ENCODE measurements at places on chromosomes 4 and X. TPM values are rescaled to one million over a fixed set of nuclear protein-coding genes. Genes with fewer than 3 reads are reported as not detected.

GRCh38 chr4:107261241-107261874 lies 225.2 kb upstream of the DKK2 start:
- no peak for DNase-seq

DNA sequence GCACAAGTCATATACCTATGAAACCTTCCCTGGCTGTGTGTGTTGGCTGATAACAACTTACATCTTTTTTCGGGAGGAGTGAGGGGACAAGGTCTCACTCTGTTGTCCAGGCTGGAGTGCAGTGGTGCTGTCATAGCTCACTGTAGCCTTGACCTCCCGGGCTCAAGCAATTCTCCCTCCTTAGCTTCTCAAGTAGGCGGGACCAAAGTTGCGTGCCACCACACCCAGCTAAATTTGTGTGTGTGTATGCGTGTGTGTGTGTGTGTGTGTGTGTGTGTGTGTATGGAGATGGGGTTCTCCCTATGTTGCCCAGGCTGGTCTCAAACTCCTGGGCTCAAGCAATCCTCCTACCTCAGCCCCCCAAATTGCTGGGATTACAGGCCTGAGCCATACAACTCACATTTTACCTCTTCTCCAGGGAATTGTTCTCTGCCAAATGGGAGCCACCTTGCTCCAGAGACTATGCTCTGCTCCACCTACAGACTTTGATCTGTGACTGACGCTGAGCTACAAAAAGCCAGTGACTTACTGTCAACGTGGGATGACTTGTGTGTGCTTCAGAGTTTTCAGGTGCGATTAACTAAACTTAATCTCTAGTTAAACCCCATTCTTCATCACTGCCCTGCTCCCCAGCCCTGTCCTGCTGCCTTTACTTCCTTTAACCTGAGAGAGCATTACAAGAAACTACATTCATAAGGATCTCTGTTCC lies 2.0 kb upstream of the BEX4 start:
- no peak for DNase-seq

GRCh38 chr4:134200811-134201215 lies 776 bp downstream of the PABPC4L start:
- no peak for DNase-seq

DNA sequence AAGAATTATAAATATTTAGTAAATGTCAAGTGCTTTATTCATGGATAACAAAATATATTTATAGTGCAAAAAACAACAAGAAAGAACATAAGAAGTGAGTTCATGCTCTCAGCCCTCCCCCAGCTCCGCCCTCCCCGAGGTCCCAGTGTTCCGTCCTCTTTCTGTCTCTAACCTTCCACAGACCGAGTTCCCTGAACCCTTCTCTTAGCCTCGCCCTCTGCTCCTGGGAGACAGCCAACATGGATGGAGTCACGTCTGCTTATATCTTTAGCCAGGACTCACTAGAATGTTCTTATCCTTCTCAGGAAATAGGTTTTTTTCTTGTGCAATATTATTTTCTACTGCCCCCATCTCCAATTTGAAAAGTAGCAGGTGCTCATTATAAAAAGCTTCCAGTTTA lies 40.1 kb upstream of the HELT start:
- no peak for DNase-seq

GRCh38 chrX:65723706-65724105 lies 56.3 kb downstream of the MSN start:
- peak; percentile 33 for DNase-seq

GRCh38 chr4:185580699-185581098 lies 45.4 kb upstream of the PDLIM3 start:
- no peak for DNase-seq

DNA sequence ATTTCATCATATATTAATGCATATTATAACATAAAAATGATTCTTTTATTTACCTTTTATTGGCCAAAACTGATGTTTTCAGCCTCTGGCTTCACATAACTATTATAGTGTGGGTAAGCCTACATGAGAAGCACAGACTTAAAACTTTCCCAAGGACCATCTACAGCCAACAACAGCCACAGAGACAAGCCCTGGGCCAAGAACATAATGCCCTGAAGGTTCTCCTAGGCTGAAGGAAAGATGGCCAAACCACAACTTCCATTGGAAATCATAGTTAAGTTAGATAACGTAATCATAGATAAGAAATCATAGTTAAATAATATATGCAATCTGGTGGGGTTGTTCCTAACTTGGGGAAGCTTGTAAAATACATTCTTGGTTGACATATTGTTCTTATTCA lies 280.0 kb upstream of the EMCN start:
- no peak for DNase-seq

DNA sequence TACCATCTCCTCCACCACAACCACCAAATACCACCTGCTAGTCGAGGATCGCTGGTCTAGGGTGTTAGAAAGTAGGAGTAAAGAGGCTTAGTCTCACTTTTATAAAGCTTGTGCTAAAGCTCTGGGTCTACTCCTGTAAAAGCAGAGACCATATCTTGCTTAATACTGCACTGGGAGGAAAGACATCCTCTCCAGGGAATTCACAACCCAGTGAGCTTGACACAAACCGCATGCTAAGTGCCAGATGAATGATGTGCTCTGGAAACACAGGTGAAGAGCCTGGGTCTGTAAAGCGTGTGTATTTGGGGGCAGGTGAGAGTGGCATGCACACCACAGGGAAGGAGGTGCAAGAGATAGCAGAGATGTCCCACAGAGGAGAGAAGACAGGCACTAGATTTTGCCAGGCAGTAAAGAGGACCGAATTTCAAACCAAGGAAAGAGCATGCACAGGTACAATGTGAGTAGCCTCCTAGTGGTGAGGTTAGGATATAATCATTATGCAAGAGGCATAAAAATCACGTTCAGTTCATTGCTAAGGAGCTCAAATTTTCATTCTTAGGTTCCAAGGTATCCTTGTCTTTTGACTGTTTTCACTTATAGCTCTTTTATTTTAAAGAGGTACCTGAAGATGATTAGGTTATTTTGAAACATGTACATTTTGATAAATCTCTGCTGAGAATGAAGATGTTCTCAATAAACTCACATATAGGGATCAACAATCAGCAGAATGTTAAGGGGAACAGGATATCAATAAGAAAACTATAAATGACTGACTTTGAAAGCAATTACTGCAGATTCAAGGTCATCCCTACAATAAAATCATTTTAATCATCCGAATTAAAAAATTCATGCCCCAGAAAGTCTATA lies 20.7 kb downstream of the TAPT1 start:
- peak; percentile 78 for DNase-seq

The GPR82 gene
- total RNA-seq, result not detected

All from B cell (primary cell).